Myocyte (in vitro differentiated cells): ENCODE measurements at places on chromosomes 16 and 17.

DNA sequence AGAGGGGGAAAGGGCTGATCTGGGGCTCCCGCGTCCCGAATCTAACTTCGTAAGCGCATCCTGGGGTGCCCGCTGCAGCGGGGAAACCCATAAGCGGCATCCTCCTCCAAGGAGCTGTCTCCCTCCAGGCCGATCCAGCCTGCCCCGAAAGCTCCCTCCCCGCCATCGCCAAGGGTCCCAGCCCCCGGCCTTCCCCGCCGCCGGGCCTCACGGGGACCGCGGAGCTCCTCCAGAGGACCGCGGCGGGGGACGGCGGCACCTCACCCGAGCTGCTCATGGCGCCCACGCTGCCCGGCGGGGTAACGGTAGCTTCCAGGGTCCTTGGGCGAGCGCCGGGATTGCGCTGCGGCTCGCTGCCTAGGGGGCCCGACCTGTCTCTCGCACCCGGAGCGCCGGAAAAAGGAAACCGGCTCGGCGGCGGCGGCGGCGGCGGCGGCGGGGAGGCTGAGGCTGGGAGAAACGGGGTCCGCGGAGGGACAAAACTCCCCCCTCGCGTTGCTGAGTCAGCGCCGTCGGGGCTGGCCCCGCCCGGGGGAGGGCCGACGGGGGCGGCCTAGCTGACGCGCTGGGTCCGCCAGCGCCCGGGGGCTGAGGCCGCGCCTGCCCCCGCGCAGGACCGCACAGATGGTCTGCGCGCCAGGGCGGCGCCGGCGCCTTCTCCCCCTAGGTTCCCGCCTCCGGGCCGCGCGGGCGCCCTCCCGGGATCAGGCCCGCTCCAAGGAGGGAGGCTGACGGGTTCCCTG lies at the start of gene BLMH:
Gene BLMH (minus strand): TSS at position 402 of the 743 bp plus-strand sequence. CDS start 125 bp downstream, at position 277.
- peak; percentile 84 for DNase-seq

- no peak for DNase-seq
Observed at GRCh38 chr16:26157319-26157718, 465.6 kb downstream of the HS3ST4 start.

DNA sequence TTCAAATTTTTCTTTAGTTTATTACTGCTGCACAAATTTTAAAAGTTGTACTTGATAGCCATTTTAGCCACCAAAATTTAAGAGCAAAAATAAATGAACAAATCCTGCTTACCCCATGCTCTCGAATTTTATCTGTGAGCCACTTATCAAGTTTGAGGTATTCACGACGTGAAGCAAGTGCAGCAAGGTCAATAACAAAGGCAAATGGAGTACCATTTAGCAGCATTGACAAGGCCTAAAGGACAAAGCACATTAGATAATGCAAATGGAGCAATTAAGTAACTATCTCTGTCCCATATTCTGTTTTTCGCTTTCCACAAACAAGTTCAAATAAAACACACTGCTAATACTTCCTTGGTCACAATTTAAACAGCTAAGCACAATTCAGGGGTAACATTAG lies 54.7 kb downstream of the CNOT1 start:
- no peak for DNase-seq

DNA sequence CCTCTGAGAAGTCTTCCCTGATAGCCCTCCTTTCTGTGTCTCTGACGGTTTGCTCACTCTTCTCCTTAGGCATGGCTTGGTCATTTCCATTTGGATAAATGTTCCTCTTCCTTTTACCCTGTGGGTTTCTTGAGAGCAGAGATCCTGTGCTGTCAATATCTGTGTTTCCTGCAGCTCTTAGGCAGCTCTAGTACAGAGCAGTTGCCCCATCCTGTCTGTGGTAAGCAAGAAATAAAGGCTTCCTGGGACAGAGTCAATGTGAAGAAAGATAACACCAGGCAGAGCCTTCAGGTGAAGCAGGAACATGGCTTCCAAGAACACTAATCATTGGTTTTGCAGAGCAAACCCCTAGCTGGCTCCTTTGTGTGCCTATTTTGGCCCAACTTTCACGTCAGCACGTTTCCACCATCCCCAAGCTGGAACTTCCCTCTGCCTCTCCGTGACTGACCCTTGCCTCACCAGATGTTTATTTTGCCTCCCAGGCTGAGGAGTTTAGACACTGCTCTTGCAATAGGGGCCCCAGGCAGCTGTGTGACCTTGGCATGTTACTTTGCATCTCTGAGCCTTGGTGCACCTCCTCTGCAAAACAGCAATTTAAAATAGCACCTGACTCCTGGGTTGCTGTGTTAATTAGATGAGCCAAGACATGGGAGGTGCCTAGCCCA lies 49.6 kb upstream of the SIAH1 start:
- no peak for DNase-seq

GRCh38 chr17:78391843-78392242 lies 13.4 kb downstream of the PGS1 start:
- no peak for DNase-seq

DNA sequence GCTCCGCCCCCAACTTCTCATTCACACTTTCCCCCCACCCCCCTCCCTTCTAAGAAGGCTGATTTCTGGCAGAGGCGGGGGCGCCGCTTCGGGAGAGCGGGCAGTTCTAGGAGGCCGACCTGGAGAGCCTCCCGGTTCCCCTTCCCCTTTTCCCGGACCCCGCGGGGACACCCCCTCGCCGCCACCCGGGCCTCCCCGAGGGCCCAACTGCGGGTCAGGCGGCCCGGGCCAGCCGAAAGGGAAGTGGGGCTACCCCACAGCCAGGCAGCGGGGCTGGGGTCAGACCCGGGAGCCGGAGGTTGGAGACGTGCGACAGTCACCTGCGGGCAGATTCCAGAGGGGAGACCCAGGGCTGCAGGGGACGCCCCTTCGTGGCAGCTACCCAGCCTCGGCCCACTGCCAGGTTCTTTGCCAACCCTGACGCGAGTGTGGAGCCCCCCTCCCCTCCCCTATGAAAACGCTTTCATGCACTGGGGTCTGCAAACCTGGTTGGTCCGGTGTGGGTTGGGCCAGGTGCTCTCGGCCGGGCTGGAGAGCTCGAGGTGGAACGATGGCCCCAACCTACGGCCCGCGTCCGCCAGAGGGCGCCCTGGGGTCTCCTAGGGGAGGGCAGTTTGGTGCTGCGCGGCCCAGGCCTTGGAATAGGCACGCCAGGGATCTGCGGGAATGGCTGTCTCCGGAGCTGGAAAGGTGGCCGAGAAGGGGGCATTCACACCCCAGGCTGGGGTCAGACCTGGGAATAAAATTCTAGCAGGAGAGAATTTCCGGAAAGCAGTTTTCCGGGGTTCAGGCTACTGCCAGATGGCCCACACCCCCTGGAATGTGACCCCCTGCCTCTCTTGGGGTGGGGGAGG lies 721 bp upstream of the SOCS3 start:
- peak; percentile 89 for DNase-seq

DNA sequence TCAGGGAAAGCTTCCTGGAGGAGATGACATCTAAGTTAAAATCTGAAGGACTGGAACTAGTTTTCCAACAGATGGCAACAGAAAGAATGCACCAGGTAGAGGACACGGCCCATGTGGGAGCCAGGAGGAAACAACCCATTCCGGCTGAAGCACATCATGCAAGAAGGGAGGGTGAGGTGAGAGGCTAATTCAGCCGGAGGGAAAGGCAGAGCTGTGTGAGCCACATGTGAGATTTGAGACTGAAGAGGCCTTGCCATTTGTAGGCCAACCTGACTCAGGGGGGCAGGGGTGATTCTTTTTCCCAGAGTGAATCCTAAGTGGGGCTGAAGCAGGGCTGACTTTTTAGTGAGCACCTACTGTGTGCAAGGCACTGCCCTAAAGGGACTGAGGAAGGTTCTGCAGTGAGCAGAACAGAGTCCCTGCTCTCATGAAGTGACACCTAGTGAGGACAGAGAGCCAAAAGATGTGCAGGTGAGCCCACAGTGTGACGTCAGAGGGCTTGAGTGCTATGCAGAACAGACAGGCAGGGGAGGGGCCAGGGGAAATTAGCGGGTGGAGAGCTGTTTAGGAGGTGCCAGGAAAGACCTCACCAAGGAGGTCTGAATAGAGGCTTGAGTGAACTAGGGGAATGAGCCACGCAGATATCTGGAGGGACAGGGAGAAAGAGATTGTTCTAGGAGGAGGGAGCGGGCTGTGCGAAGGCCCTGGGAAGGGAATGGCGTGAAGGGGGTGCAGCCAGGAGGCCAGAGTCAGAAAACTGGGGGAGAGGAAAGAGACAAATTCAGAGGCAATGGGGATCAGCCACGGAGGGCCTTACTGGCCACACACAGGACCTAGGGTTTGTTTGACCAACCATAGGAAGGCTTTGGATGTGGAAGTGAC lies 19.8 kb upstream of the IL21R start:
- no peak for DNase-seq

DNA sequence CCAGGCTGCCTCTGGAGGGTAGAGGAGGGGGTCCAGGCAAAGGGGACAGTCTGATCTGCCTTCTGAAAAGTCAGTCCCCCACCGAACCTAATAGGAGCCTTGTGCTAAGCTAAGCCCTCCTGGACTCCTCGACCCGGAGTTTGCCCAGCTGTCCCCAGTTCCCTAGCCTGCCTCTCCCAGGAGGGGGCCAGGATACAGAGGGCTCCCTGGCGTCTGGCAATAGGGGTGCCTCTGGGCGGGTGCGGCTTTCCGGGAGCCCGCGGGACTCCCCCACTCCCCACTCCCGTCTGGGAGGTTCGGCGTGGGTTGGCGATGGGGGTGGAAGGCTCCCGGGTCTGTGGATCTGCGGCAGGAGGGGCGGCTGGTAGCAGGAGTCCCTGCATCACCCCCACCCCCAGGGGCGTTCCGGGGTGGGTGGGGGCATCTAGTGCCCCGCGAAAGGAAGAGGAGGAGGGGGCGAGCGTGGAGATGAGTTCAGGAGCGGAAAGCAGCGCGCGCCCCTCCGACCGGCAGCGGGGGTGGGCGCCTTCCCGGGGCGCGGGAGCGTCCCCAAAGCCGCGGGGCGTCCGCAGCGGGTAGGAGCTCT lies 1.2 kb downstream of the GSG1L start:
- no peak for DNase-seq

GRCh38 chr16:56600398-56600999 lies 7.9 kb upstream of the MT2A start:
- DNase-seq = peak; percentile 72

DNA sequence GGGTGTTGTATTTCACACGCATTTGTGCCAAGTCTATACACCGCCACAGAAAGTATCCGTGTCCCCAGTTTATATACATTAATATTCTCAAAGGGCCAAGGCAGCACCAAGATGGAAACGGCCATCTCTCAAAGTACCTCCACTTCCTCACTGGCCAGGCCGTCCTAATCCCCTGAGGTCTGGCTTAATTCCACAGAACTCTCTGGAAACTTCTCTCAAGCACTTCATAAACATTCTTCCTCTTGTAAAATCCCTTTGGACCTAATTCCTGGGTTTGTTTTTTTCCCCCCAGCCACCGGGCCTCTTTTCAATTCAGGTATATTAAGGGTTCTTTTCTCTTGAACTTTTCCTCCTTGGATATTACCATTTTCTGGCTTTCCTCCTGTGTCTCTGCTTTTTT lies 5.1 kb upstream of the ERN1 start:
- no peak for DNase-seq

GRCh38 chr17:17235212-17236174 lies 1.5 kb downstream of the FLCN start:
- DNase-seq = peak; percentile 59

GRCh38 chr16:52492789-52493357 lies 54.1 kb downstream of the TOX3 start:
- no peak for DNase-seq

GRCh38 chr16:56961386-56961785 lies 364 bp upstream of the CETP start:
- no peak for DNase-seq

DNA sequence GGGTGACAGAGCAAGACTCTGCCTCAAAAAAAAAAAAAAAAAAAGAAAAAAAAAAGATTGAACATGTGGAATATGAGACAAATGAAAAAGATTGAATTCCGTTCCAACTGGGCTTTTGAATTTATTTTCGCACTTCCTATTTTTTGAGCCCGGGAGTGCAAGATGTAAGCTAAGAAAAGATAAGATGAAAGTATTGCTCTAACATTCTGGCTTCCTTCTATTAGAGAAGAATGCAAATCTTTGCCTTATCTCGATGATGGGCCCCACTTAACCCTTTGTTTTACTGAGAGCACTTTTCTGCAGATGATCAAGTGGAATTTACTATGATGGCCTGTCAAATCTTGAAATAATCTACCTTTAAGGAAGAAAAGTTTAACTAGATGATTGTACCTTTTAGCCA lies 96.3 kb downstream of the WWOX start:
- DNase-seq = no peak

- no peak for DNase-seq
Observed at GRCh38 chr17:50627782-50628601, 6.7 kb upstream of the ABCC3 start.

GRCh38 chr17:66677201-66677981 lies 157.5 kb upstream of the CACNG5 start:
- DNase-seq = no peak

DNA sequence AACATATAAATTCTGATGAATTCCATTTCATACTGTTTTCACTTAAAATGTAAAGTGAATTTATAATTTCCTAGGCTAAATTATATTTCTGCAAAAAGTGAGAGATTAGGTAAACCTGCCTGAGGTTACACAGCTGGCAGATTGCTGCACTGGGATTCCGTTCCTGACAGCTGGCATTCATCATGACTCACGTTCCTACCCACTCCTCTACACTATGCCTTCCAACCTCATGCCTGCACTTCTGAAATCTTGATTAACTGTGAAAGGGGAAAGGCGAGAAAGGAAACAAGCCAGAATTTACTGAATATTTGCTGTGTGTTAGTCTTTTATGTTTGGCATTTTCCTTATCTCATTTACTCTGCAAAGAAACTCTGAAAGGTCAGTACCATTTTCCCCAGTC lies 73.3 kb upstream of the MON1B start:
- no peak for DNase-seq

GRCh38 chr17:64188088-64188487 lies 58.1 kb upstream of the ERN1 start:
- DNase-seq = no peak

DNA sequence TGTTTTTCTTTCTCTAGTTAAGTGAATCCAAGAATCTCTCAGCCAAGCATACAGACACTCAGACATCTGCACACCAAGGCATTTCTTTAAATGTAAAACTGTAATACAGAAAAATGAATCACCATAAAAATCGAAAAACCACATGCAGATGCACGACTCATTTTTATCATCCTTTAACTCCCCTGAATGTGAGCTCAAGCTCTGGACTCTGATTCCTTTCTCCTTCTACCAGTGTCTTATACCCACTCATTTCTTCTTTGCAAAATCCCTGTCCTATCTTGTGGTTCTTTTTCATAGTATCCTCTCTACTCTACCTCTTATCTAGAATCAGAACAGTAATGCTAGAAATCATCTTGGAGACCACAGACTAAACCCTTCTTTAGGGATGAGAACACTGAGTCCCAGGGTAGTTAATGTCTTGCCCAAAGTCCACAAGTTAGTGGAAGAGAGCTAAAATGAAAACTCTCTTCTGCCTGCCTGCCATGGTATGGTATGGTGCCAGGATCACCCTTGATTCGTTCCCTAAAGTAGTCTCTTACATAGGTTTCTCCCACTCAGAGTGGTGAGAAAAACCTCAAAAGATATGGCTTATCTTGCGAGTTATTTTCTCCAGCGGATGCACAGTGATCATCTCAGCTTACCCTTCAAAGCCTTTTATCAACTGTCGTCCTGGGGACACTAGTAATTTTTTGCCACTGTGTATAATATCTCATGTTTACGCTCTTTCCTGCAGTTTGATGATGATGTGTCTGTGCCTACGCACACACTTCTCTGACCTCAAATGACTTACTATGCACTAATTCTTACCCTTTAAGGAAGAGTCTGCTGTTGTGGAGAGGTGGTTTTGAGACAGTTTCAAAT lies 30.2 kb downstream of the BRD7 start:
- DNase-seq = no peak

GRCh38 chr17:68383443-68384321 lies 73.6 kb downstream of the WIPI1 start:
- no peak for DNase-seq

- no peak for DNase-seq
Observed at GRCh38 chr17:63041722-63042121, 75.7 kb downstream of the TANC2 start.
